ENCODE measurements at places on chromosomes 1 and 21.

DNA sequence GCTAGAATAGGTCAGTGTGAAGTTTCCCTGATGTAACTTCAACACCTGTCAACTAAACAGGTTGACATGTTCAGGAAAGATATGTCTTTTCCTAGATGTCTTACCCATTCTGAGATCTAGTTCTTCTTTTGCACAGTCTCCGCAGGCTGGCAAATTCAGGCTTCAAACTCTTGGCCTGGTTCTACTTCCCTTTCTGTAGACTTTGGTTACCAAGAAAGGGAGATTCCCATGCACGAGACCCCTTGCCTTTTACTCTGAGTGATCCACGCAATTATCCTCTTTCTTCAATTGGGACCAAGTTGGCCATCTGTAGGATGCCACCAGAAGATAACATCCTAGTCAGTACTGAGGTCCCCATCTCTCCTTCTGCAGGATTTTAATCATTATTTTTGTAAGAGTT, 2.0 kb downstream of the CFAP45 start:
- no peak for DNase-seq

DNA sequence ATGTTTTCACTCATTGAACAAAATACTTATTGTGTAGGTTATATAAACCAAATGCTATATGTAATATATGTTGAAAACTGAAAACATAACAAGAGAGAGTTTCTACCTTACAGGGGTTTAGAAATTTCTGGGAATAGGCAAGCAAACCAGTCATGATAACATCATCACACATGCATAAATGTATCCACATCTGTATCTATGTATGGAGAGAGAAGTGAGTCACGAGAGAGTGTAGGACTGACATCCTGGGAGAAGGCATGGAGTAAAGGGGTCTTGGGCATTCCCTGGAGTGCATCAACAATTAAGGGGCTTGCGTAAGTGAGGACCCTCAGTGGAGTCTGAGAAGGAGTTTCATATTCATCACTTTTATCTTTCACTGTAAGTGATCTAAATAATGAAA, 65.5 kb downstream of the PCNX2 start:
- no peak for DNase-seq

- DNase-seq: no peak
Measured at GRCh38 chr1:232932486-232933425, 17.7 kb upstream of the NTPCR start.

- DNase-seq: no peak
Measured at GRCh38 chr21:46637952-46638746, 2.7 kb downstream of the PRMT2 start.

DNA sequence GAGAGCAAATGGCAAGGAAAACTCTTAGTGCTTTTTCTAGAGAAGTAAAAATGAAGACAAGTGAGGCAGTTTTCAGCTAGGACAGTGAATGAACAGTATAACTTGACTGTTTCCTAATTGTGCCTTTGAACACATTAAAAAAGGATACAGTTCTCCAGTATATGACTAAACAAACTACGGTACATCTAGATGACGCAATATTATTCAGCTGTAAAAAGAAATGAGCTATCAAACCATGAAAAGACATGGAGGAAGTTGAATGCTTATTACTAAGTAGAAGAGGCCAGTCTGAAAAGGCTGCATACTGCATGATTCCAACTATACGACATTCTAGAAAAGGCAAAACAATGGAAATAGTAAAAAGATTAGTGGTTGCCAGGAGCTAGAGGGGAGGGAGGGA, 206.3 kb downstream of the SIPA1L2 start:
- DNase-seq: peak; percentile 30

DNA sequence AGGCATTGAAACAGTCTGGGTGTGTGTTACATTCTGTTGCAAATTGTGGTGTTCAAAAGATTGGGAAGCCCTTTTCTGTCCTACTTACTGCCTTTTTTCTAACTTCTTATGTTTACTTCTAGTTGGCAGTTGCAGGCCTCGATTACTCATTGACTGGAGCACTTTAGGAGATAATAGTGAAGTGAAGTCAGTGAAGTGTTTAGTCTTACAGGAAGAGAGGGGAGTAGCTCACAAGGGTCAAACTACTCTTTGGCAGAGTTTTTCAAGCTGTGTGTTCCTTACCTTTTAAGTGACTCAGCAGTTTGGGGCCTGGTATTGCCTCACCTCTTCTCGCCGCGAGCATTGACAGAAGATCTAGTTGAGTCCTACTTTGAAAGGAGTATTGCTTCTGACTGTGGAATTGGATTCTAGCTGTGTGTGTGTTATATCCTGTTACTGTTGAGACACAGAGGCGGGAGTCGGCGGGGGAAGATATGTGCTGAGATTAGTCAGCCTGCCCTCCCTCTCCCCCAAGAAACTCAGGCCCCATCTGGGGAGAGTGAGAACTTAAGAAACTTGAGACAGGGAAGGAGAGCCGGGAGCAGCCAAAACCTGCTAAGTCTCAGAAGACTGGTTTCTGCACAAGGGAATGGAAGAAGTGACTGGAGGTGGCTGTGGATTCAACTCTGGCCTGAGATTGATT, 19.3 kb downstream of the AHCYL1 start:
- peak; percentile 98 for DNase-seq

- DNase-seq: peak; percentile 65
Measured at GRCh38 chr1:204941421-204942338, 71.0 kb downstream of the NFASC start.

GRCh38 chr1:76867342-76868130, at the start of gene ST6GALNAC5:
TSS of gene ST6GALNAC5 (plus strand) at chr1:76867480.
- DNase-seq: peak; percentile 11

Data from cardiac fibroblast (primary cell).